ENCODE measurements at places on chromosomes 12 and 14.

GRCh38 chr14:93857081-93857480 lies 68.8 kb upstream of the PRIMA1 start:
- peaks cover 5% of the 10 kb centered on the region for H3K27me3 ChIP-seq
- DNase-seq, result no peak
- H3K36me3 ChIP-seq, result no peaks in the 10 kb centered on the region
- no peak overlapping the region for H3K4me3 ChIP-seq
- H3K27ac ChIP-seq, result no peak overlapping the region

DNA sequence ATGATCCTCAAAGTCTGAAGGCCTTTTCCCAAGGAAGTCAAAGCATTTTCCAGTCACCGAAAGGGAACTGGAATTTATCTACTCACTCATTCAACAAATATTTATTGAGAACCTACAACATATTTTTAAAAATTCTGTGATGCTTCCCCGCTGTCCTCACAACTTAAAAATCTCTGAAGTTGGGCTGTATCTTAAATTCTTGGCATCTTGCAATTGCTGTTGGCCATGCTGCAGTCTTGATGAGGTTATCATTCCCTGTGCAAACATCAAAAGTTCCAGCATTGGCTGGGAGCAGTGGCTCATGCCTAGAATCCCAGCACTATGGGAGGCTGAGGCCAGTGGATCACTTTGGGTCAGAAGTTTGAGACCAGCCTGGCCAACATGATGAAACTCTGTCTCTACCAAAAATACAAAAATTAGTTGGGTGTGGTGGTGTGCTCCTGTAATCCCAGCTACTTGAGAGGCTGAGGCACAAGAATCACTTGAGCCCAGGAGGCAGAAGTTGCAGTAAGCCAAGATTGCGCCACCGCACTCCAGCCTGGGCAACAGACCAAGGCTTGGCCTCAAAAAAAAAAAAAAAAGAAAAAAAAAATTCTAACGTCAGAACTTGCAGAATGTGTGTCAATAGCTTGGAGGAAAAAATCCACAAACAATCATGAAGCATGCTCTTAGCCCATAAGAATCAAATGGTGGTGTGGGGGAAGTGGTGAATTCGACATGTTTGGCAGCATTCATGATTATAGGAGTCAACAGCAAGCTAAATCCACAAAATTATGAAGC lies 34.9 kb downstream of the CCDC177 start:
- H3K36me3 ChIP-seq, result no peaks in the 10 kb centered on the region
- H3K4me3 ChIP-seq, result no peak overlapping the region
- H3K4me1 ChIP-seq, result no peaks in the 10 kb centered on the region
- DNase-seq, result no peak
- H3K27me3 ChIP-seq, result peaks cover 12% of the 10 kb centered on the region
- no peak overlapping the region for H3K27ac ChIP-seq

GRCh38 chr14:32762886-32763285 lies 175.8 kb upstream of the NPAS3 start:
- no peaks in the 10 kb centered on the region for H3K4me1 ChIP-seq
- no peak overlapping the region for H3K27ac ChIP-seq
- H3K27me3 ChIP-seq, result no peaks in the 10 kb centered on the region
- H3K4me3 ChIP-seq, result no peak overlapping the region
- H3K36me3 ChIP-seq, result no peaks in the 10 kb centered on the region

GRCh38 chr12:50636505-50636904 lies 127.4 kb upstream of the ATF1 start:
- no peak overlapping the region for H3K4me3 ChIP-seq
- H3K36me3 ChIP-seq, result peaks cover 7% of the 10 kb centered on the region
- no peak overlapping the region for H3K27ac ChIP-seq
- no peaks in the 10 kb centered on the region for H3K27me3 ChIP-seq
- peaks cover 18% of the 10 kb centered on the region for H3K4me1 ChIP-seq

DNA sequence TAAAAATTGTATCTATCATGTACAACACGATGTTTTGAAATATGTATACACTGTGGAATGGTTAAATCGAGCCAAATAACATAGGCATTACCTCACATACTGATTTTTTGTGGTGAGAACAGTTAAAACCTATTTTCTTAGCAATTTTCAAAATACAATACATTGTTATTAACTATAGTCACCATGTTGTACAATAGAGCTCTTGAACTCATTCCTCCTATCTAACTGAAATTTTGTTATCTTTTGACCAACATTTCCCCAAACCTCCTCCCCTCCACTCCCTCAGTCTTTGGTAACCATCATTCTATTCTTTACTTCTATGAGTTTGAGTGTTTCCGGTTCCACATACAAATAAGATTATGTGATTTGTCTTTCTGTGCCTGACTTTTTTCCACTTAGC lies 6.8 kb upstream of the SLC38A2 start:
- peaks cover 14% of the 10 kb centered on the region for H3K4me1 ChIP-seq
- H3K27ac ChIP-seq, result no peak overlapping the region
- H3K36me3 ChIP-seq, result no peaks in the 10 kb centered on the region
- H3K4me3 ChIP-seq, result no peak overlapping the region
- H3K27me3 ChIP-seq, result no peaks in the 10 kb centered on the region

- no peaks in the 10 kb centered on the region for H3K36me3 ChIP-seq
- no peaks in the 10 kb centered on the region for H3K4me1 ChIP-seq
- no peak within 1 kb of the TSS for H3K4me3 ChIP-seq
- no peak within 1 kb of the TSS for H3K27ac ChIP-seq
- no peak for DNase-seq
- peaks cover 18% of the 10 kb centered on the region for H3K27me3 ChIP-seq
These were observed at the start of gene DBX2 for GRCh38 chr12:45050751-45051571. DBX2 (minus strand) TSS chr12:45051099; CDS start chr12:45050927, 172 bp downstream.

DNA sequence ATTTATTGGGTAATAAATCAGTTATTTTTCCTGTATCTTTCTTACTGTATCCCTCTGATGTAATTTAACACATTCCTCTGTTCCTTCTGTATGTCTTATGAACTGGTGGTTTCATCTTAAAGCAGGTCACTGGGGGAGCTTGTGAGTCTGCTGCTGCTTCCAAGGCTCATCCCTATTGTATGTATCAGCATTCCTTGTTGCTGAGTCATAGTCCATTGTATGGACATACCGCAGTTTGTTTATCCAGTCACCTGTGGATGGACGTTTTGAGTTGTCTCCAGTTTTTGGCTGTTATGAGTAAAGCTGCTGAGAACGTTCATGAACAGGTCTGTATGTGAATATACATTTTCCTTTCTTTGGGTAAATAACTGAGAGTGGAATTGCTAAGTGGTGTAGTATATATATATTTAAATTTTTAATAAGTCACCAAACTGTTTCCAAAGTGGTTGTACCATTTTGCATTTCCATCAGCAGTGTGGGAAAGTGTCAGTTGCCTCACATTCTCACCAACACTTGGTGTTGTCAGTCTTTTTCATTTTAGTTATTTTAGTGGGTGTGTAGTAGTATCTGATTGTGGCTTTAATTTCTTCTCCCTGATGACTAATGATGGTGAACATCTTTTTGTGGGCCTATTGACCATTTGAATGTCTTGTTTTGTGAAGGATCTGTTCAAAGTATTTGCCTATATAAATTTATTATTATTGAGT lies 82.7 kb downstream of the BEGAIN start:
- H3K4me3 ChIP-seq, result no peak overlapping the region
- no peaks in the 10 kb centered on the region for H3K27me3 ChIP-seq
- no peak for DNase-seq
- H3K36me3 ChIP-seq, result no peaks in the 10 kb centered on the region
- H3K27ac ChIP-seq, result no peak overlapping the region

DNA sequence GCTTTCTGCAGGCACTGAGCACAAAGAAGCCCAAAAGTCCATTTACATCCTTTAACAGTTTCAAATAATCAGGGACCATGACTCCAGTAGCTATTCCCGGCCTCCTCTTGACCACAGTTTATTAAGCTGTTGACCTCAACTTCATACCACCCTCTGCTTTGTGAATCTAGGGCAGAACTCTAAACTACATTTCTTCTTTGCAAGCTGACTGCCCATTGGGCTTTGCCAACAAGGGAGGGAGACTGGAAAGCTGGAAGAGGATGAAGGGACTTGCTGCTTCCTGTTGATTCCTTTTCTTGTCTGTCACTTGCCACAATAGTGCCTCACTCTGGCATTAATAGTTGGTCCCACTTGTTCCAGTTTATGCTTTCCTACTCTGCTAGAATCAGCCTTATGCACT lies 2.7 kb downstream of the CGRRF1 start:
- peaks cover 34% of the 10 kb centered on the region for H3K4me1 ChIP-seq
- no peak overlapping the region for H3K27ac ChIP-seq
- H3K27me3 ChIP-seq, result no peaks in the 10 kb centered on the region
- H3K36me3 ChIP-seq, result peaks cover 10% of the 10 kb centered on the region
- peak overlapping the region; percentile 33 for H3K4me3 ChIP-seq
- DNase-seq, result no peak

- peaks cover 3% of the 10 kb centered on the region for H3K36me3 ChIP-seq
- H3K4me1 ChIP-seq, result no peaks in the 10 kb centered on the region
- no peaks in the 10 kb centered on the region for H3K27me3 ChIP-seq
- H3K27ac ChIP-seq, result no peak overlapping the region
- DNase-seq, result no peak
These were observed 40.5 kb downstream of the ALKBH1 start for GRCh38 chr14:77667331-77667730.

DNA sequence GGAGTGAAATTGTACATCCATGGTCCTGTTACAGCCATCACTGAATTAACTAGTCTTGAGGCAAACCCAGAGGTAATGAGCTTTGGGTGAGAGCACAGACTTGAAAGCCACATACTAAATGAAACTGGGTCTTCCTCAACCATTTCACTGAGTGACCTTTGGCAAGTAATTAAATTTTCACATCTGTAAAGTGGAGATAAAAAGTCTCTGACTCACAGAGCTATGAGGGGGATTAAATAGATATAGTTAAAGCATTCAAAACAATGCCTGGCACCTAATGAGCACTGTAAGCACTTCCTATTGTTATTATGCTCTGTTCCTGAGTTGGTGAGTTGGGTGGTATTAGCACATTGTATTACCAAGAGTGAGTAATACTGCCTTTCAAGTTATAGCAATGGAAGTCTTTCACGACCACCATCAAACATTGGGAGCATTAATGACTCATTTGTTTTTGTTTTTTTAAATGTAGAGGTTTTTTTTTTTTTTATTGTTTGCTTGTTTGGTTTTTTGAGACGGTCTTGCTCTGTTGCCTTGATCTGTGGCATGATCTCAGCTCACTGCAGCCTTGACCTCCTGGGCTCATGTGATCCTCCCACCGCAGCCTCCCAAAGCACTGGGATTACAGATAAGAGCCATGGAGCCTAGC lies 12.5 kb upstream of the STRN3 start:
- no peaks in the 10 kb centered on the region for H3K4me1 ChIP-seq
- H3K27ac ChIP-seq, result no peak overlapping the region
- no peak for DNase-seq
